Muscle of back (tissue), 13 donors: ENCODE measurements at places on chromosomes 2 and 18. TPM values are rescaled to one million over a fixed set of nuclear protein-coding genes. Genes with fewer than 3 reads are reported as not detected.

- DNase-seq = no peak
These were observed 142.0 kb upstream of the UNC80 start for GRCh38 chr2:209629597-209629996.

- DNase-seq = no peak
These were observed 67.1 kb upstream of the MAP4K4 start for GRCh38 chr2:101630224-101630949.

GRCh38 chr2:86433137-86433536 lies 8.0 kb upstream of the KDM3A start:
- DNase-seq = no peak

ATP6V1B1 gene
- 2.3 TPM for polyA plus RNA-seq

GRCh38 chr2:207008105-207008990 lies 69.0 kb downstream of the CPO start:
- DNase-seq = no peak

LHCGR gene
- 0.31 TPM for polyA plus RNA-seq

- DNase-seq = no peak
These were observed 11.8 kb downstream of the CNOT11 start for GRCh38 chr2:101264360-101264939.

- DNase-seq = no peak
These were observed 233.9 kb upstream of the SP5 start for GRCh38 chr2:170481201-170481600.

- DNase-seq = no peak
These were observed 26.2 kb downstream of the KLF7 start for GRCh38 chr2:207139552-207139951.

- DNase-seq = no peak
These were observed 168.6 kb downstream of the PRKCE start for GRCh38 chr2:45820048-45820447.

DNA sequence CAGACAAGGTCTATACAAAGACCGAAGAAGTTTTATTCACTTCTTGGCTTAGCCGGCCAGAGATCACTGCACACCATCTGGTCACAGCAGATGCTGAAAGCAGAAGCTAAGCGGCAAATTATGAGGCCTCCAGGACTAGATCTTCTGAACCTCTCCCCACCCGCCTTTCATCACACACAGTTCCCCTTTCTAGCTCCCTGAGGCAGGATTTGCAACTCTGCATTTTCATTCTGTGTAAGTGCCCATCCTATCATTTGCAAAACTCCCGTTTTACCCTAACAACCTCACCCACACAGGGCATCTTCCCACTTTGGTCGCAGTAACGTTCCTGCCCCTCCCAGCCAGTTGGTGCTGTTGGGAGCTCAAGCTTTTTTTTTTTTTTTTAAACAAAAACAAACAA lies 3.1 kb upstream of the MOB1A start:
- DNase-seq = no peak

RAX gene
- not detected for polyA plus RNA-seq

- no peak for DNase-seq
These were observed 344.2 kb downstream of the LPIN1 start for GRCh38 chr2:12090590-12090989.

AOX1 gene
- 1.1 TPM for polyA plus RNA-seq

DNA sequence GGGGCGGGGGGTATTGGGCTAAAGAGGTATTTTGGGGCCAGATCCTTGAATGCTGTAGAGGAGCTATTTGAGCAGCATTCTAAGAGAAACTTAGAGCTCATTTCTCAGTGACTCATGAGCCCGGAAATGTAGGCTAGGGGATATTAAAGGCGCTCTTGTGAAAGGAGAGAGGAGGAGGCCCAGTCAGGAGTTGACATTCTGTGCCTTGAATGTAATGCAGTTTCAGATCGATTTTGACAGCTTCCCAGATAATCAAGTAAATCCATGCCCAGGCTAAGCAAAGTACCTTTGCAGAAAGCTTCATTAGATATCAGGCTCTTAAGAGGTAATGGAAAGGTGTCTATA lies 1.5 kb downstream of the CAB39 start:
- DNase-seq = peak; percentile 38

DNA sequence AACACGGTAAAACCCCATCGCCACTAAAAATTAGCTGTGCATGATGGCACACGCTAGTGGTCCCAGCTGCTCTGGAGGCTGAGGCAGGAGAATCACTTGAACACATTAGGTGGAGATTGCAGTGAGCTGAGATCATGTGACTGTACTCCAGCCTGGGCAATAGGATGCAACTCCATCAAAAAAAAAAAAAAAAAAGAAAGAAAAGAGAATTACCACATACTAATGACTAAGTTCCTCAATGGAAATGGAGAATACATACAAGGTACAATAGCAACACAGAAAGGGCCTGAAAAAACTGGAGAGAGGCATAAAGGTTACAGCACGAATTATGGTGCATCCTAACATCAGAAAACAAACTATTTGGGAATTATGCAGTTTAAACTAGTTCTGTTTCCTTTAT lies 81.3 kb downstream of the CDH2 start:
- no peak for DNase-seq

DNA sequence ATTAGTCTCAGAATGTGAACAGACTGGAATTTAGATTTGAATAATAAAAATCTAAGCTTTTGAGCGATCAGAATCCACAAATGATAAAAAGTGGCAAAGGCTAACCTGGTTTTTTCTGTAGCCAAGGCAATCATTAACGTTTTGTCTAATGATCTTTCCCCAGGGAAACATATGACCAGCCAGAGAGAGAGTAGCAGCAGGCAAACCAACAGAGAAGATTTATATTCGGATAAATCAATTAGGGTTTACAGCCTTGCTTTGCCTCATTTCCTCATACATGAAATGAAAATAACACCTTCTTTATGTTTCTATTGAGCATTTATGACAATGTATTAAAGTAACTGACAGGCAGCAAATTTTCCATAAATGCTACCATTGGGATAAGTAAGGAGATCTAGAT lies 14.5 kb downstream of the TIA1 start:
- DNase-seq = no peak

DNA sequence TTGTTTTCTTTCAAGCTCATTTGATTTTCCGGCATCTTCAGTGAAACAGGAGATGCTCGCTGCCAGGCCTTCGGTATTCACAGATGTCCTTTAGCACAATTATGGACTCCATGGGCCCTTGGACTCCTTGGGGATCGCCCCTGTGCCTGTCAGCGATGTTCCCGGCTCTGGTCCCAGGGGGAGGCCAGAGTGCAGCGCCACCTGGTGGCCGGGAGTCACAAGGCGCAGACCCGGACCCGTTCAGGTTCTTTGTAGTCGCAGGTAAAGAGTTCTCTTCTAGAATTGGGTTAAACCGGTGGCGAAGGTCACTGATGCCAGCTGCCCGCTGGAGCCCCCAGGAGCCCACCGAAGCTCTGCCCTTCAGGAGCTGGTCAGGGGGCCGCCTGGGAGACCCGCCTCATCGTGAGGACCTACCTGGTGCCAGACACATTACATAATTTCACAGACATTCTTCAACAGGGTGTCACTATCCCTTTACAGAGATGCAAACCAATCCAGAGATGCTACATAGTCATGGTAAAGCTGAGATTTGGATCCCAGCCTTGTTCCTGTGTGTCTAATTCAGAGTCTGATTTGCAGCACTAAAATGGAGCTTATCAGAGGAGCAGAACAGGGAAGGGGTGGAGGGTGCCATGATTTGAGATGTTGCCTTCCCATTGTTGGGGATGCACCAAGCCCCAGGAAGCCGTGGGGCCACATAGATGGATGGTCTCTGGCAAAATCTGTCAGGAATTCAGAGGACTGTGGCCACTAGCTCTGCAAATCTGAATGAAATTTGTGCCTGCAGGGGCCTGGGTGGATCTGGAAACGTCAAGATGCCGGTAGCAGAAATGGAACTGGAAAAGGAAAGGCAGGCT lies 6.0 kb upstream of the INPP5D start:
- no peak for DNase-seq

IRS1 gene
- polyA plus RNA-seq = 16.2 TPM

CPS1 gene
- 2.9 TPM for polyA plus RNA-seq
